A673 (cell line): ENCODE measurements at places on chromosomes 6 and 20. TPM values are rescaled to one million over a fixed set of nuclear protein-coding genes. Genes with fewer than 3 reads are reported as not detected.

Gene SASH1
- 19.2 and 21.7 TPM in 2 replicates for total RNA-seq

Gene GPR63
- 4.1 and 4.2 TPM in 2 replicates for total RNA-seq

Gene FAM217A
- not detected in 2 replicates for total RNA-seq

- no peak for DNase-seq
Measured at GRCh38 chr6:53811082-53811481, 16.3 kb downstream of the LRRC1 start.

- no peak for DNase-seq
Measured at GRCh38 chr20:15257569-15257870, 920.1 kb upstream of the FLRT3 start.

DNA sequence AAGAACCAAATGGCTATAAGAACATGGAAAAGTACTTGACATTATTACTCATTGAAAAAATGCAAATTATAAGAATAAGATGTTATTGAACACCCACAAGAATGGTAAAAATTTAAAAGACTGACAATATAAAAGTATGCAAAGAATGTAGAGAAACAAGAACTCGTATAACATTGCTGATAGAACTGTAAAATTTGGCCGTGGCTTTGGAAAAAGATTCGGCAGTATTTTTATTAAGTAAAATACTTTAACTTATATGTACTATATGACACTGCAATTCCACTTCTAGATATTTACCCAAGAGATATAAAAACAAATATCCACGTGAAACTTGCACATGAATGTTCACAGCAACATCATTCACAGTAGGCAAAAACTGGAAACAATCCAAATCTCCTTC, 239.2 kb downstream of the TPBG start:
- DNase-seq: no peak

DNA sequence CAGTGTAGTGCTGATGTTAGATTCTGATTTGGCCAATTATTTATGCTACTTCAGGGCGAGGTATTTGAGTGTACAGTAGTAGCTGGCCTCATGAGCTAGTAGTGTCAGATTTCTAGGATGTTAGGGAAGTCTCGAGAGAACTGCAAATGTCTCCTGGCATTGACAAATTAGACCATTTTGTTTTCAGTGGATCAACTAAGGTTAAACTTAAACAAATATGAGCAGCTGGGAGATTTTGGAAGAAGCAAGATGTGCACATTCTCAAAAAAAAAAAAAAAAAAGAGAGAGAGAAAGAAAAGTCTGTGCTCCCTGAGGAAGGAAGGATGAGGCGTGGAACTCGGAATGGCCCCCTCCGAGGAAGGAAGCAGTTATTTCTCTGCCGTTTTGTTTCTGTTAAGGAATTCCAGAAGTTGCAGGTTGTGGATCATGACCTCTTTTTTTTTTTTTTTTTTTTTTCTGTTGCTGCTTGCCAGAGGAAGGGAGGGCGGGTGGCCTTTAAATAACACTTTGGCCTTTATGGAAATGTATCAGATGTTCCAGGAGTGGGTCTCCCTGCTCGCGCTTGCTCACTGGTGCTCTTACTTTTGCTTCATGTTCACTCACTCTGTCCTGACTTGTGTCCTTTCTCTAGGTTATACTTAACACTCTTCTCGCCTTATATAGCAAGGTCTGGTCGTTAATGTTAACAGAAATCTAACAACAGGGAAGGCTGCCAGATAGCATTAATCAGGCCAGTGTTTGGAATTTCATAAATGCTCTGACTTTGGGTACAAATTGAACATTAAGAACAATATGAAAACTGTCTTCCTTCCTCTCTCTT, 124.4 kb downstream of the TCP11 start:
- peak; percentile 71 for DNase-seq

GRCh38 chr20:31322504-31322903, 14.1 kb upstream of the DEFB116 start:
- DNase-seq: no peak

DNA sequence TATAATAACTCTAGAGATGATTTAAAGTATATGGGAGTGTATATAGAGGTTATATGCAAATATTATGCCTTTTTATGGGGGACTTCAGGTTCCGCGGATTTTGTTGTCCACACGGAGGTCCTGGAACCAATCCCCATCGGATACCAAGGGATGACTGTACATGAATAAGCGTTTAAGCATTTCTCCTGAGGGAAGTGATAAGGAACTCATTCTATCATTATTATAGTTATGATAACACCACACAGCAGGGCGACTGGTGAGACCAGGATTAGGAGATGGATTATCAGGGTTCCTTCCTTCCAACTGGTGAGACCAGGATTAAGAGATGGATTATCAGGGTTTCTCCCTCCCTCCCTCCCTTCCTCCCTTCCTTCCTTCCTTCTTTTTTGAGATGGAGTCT, 6.6 kb downstream of the ECI2 start:
- DNase-seq: no peak

DNA sequence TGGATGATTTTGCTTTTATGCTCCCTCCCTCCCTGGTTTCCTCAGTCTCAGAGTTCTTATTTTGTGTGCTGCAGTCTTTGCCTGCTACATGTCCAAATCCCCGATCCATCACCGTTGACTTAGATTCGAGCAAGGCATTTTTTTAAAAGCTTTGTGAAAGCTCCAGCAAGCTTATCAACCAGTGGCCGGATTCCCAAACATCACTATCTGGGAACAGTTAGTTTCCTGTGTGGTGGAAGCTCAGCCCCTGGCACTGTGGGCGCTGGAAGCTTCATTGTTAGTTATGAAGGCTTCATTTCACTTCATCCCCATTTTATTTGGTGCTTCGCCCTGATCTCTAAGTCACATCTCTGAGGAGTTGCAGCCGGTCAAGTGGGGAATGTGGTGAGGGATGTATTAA, 44.7 kb downstream of the DEK start:
- DNase-seq: no peak

- peak; percentile 30 for DNase-seq
Measured at GRCh38 chr6:3081960-3082359, 13.7 kb downstream of the RIPK1 start.
